ENCODE measurements at places on chromosomes 7 and 10.

DNA sequence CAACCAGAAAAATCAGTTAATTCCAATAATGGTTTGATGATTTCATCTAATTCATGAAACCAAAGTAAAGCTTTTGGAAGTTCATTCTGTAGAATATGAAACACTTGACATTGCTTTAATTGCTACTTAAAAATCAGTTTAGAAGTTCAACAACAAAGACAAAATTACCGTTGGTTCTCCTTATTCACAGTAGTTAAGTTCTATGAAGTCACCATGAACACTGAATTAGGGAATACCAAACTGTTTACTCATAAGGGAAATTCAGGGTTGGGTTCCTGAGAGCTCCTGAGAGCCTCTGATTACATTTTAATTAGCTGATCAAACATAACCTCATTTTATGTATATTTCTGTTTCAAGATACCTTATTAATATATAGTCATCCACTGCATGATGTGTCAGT is 46.2 kb downstream of the ZNF438 start:
- DNase-seq = no peak

- DNase-seq = peak; percentile 67
These were observed 2.5 kb upstream of the TNRC18 start for GRCh38 chr7:5426226-5426475.

DNA sequence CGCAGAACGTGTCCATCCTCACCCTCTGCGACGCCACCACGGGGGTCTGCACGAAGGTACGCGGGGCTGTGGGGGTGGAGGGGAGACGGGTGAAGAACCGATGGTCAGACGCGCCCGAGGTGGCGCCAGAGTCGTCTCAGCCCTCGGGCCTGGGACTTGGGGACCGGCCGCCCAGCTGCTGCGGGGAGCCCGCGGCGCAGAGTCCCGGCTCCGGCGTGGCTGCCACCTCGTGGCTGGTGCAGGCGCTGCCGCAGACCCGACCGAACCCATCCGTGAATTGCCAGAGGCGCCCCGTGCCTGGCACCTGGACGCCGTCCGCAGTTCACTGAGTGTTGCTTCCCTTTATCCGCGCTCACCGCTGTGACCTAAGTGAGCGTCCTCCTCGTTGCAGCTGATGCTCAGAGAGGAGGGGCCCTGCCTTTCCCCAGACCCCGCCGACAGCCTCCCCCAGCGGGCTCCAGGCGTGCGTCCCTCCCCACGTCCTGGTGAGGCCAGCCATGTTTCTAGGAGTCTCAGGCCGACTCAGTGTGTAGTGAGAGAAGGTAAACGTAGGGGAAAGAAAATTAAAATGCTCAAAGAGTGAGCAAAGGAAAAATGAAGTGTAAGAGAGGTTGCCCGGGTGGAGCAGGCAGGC is 208.7 kb downstream of the PAXIP1 start:
- DNase-seq = no peak

DNA sequence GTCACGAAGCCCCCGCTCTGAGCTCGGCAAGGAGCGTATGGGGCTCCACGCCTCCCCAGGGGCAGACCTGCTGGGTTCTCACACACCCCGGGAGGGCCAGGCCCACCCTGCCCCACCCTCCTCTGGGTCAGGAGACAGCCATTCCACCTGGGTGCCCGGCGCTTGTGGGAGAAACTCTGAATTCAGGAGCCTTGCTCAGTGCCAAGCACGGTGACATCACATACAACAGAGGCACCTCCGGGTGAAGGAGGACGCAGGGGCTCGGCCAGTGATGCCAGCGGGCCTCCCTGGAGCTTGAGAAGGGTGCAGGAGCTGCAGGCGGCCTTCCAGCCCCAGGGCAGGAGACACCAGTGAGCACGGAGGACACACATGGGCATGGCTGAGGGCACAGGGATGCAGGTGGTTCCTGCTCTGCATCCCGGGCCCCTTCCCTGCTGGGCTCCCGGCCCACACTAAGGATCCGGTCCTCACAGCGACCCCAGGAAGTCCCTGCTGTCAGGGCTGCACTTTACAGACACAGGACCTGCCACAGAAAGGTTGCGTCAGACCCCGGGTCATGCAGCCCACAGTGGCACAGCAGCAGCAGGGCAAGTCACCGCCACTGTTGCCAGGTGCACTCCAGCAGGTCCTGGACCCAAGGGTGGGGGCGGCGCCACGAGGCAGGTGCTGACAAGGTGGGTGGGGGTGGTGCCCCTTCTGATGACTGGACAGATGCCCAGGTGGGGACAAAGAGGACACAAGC is 108.0 kb downstream of the MAD1L1 start:
- DNase-seq = peak; percentile 96

GRCh38 chr10:110209454-110209925 is 2.1 kb downstream of the MXI1 start:
- peak; percentile 26 for DNase-seq

GRCh38 chr7:116310141-116310540 is 99.8 kb downstream of the TES start:
- no peak for DNase-seq

GRCh38 chr7:44965937-44966730 is 12.7 kb downstream of the MYO1G start:
- no peak for DNase-seq

GRCh38 chr10:121154310-121154709 is 303.1 kb downstream of the WDR11 start:
- DNase-seq = no peak

- no peak for DNase-seq
These were observed 48.7 kb downstream of the ARMC3 start for GRCh38 chr10:22976534-22976933.

DNA sequence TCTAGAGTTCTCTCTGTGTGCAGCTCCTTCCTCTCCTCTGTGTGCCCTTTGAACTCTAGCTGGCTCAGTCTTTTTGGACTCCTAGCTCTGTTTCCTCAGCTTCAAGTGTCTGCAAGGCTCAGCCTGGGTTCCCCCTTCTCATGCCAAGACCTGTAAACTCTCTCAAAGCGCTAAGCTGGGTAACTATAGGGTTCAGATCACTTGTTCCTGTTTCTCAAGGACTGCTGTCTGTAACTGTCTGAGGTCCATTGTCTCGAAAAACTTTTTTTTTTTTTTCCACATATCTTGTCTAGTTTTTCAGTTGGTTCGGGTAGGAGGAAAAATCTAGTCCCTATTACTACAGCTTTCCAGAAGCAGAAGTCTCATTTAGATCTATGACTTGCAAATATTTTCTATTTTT is 46.6 kb upstream of the PPP1R17 start:
- no peak for DNase-seq

DNA sequence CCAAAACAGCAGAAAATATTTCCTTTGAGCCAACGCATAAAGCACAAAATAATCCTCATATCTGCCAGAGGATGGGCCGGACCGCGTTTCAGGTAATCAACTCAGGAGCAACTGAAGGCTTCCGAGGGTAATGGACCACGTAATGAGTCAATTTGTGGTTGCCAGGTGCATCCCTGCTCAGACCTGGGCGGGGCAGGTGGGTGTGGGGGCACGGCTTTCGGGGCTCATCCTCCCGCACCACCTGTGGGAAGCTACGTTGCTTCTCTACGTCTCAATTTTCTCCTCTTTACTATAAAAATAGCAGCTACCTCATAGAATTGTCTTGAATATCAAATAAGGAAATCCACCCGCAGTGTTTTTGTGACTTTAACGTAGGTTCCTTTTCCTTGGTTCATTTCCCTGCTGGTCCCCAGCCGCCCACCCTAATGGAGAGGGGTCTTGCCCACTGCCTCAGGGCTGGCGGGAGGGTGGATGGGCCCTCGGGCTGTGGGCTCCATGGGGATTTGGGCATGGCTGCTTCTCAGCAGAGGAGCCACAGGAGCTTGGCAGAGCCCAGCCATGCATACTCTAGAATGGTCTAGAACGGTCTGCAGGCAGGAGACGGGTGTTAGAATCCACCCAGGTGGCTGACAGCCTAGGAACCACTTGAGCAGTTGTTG is 324.7 kb downstream of the ADARB2 start:
- peak; percentile 23 for DNase-seq

DNA sequence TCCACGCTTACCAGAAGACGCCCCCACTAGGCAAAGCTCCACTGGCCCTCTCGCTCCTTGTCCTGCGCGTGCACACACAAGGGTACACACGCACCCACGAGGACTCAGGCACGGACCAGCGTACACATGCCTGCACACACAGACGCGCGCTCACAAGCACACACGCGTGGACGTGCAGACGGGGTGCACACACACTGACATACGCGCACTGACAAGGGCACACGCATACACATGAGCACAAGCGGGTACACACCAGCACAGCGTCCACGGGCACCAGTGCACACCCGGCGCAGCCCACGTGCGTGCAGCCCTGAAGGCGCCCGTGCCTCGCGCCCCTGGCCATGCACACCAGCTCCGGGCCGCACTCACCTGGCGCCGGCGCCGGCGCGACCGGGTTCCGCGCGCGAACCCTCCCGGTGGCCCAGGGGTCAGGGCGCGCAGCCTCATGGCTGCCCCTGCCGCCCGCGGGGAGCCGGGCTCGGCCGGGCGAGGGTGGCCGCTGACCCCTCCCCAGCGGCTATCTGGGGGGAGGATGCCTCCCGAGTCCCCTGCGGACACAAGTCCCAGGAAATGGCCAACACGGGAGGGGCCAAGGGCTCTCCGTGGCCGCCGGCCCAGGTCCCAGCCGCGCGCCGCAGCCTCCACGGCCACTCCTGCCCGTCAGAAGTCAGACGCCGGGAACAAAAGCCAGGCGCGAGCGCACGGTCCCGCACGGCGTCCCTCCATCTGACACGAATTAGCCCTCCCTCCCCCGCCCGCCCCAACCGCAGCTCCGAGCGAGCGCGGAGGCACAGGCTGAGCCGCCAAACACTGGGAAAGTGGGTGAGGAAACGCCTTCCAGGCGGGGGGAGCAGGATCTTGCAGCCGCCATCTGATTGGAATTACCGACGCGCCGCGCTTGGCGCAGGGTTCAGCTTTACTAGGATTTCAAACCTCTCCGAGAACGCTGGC is 45.0 kb downstream of the TNS3 start:
- DNase-seq = peak; percentile 32

DNA sequence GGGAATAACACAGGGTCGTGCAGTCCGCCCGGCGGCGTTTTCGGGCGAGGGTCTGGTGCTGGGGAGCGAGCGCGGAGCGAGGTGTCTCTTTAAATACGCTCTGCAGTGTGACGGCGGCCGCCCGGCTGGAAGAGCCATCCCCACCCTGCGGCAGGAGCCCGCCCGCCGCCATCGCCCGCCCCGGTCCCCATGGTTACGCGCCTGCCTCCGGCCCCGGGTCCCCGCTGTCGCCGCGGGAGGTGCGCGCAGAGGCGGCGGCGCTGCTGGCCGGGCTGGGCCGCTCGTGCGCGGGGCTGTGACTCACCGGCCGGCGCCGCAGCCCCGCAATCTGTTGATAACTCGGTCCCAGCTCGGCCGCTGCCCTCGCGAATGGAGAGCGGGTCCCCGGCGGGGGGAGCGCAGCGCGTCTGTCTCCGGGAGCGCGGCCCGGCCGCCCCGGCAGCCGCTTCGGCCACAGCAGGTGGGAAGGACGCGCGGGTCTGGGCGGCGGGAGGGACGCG is at the start of gene ADGRA1:
TSS of gene ADGRA1 (plus strand) at position 246 of the 500 bp plus-strand sequence. CDS start 986 bp downstream, outside the sequence.
- DNase-seq = no peak

DNA sequence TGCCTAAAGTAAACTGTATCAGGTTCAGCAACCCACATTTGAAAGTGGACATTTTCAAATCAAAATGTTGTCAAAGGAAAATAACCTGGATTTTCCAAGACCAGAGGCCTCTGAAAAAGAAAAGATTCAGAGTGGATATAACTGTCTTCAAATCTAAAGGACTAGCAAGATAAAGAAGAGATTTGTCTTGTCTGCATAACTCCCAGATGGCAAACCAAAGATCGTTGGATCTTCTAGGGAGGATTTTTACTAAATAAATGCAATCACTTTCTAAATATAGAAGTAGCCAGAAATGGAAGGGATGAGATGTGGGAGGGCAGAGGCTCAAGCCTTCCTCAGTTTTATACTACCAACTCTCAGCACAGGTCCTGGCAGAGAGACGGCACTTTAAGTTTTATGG is 39.0 kb downstream of the CABCOCO1 start:
- no peak for DNase-seq

GRCh38 chr10:112755446-112756234 is 194.4 kb upstream of the TCF7L2 start:
- DNase-seq = no peak

- no peak for DNase-seq
These were observed at the start of gene GPNMB for GRCh38 chr7:23246555-23246954. TSS of gene GPNMB (plus strand) at chr7:23246775. CDS start at chr7:23246858, 83 bp downstream.

- no peak for DNase-seq
These were observed 140.4 kb upstream of the MAGI2 start for GRCh38 chr7:79593866-79594301.

DNA sequence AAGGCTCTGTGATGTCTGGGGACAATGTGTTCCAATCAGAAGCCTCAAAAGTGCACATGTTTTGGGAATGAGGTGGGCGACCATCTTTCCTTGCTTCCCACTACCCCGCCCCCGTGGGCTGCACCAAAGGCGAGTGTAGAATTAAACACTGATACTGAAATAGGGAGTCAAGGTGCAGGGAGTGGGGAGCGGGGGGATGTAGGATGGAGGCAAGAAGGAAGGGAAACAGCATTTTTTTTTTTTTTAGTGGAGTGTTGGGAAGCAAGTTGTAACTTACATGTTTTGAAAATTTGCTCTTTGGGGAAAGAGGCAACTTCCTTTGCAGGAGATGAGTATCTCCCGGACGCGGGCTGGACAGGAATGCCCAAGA is 484 bp upstream of the DLX5 start:
- no peak for DNase-seq

- no peak for DNase-seq
These were observed 112.2 kb upstream of the HGF start for GRCh38 chr7:81882086-81882485.

DNA sequence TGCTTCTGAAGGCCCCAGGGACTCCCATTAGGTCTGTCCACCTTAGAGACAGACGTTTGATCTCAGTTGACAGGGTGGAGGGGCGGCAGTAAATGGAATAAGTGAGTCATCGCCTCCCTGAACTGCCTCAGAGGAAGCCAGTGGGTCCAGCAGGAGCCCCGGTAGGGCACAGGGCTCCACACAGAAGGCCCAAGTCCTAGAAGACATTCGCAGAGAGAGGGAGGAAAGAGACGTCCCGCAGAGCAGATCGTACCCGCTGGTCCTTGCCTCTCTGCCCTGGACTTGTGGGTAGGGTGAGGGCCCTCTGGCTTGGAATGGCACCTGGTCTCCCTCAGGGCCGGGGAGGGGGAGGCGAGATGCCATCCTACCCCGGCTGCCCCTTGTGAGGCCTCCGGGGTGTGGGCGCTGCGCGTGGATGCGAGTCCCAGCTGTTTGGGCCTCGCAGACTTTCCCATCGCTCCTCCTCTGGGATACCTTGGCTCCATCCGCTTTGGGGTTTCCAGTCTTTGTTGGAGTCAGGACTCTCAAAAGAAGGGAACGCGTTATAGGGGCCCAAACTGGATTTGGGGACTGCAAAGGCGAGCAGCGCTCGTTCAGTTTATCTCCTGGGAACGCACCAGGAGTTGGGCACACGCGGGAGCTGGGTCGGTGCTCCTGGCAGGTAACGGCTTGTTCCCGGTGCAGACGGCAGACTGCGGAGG is 5.1 kb downstream of the TLX1 start:
- no peak for DNase-seq

DNA sequence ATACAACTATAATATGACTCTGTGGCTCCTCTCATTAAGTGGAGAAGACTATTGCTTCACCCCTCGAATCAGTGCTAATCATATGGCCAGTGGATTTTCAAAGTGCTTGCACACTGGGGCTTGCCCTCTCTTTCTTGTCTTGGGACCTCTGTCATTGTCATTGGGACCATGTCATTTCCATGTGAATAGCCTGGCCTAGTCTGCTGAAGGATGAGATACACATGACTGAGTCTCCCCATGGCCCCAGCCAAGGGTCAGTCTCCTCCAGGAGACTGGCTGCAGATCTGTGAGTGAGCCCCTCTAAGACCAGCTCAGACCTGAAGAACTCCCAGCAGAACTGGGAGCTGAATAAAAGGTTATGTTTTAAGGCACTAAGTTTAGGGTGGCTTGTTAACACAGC is 39.5 kb downstream of the PKD1L1 start:
- DNase-seq = no peak

Measured in NCI-H510A treated with DMSO at 0.1 percent for 48 hours (cell line).